IPS-NIHi11 (cell line): ENCODE measurements at places on chromosomes 13 and 19.
A peak's percentile ranks its signal among the peaks of the same experiment; 100 is the strongest.

DNA sequence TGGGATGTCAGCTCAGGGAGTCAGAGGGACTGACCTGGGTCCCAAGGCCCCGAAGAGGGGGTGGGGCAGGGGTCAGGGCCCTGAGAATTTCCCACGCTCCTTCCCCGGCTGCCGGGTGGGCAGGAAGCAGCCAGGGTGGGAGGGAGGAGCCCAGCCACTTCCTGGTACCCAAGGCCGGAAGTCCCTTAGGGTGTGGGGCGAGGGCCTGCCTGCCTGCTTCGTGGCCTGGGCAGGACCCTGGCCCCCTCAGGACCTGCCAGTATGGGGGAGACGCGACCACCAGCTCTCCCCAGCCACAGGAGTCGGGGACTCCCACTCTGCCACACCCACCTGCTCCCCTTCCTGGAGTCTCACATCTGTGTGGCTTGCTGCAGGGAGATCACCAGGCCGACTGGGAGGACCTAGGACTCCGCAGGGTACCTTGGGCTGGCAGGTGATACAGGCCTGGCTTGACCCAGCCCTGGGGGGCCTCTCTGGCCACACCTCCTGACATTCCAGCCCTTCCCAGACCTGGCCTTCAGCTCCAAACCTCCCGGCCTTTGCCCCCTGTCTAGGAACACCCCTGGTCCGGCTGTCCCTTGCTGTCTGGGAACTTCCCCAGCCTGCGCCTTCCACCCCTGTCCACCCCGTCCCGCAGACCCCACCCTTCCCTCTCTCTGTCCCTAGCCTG is 9.8 kb upstream of the CIRBP start:
- peak; percentile 38 for DNase-seq

DNA sequence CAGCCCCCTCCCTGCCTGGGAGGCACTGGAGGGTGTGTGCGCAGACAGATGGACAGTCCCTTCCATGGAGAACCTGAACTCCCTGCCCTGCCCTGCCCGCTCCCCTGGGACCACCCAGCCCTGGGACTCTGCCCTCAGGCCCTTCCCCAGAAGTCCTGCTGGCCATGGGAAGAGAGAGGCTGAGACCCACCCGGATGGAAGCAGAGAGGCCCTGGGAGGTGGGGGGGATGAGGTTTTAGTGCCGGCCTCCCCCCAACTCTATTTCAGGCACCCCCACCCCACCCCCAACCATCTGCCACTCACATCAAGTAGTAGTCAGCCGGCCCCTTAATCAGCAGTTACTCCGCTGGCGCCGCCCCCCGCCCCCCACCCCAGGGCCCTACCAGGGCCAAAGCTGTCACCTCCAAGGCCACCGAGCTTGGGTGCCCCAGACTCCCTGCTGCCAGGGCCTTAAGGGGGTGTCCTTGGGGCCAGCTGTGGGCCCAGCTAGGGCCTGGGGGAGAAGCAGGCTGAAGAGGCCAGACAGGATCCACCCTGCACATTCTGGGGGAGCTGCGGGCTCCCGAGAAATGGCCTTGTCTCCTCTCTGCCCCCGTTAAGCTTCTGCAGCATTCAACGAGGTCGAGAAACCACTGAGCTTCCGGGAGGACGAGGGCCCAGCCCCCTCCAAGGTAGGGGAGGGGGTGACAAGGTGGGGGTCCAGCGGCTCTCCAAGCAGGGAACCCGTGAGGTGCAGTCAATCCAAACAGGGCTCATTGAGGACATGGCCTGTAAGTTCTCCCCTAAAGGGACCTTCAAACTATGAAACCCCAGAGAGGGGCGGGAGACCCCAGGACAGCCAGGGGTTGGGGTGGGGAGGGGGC is 17.4 kb downstream of the NMRK2 start:
- DNase-seq = no peak

DNA sequence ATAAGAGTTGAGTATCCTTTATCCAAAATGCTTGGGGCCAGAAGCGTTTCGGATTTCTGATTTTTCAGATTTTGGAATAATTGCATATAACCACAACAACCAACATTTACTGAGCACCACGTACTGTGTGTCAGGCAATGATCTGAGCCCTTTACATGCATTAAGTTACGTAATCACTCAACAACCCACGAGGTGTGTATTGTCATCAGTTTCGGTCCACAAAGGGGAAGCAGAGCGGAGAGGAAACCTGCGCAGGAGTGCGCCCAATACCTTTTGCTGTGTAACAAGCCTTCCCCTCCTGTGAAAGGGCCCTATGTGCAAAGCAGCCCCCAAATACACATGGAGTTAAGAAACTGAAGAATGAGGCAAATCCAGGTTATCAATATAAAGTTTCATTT is 20.7 kb upstream of the NLRP12 start:
- DNase-seq = no peak

GRCh38 chr13:75762076-75762937 is 126.2 kb downstream of the LMO7 start:
- no peak for DNase-seq

DNA sequence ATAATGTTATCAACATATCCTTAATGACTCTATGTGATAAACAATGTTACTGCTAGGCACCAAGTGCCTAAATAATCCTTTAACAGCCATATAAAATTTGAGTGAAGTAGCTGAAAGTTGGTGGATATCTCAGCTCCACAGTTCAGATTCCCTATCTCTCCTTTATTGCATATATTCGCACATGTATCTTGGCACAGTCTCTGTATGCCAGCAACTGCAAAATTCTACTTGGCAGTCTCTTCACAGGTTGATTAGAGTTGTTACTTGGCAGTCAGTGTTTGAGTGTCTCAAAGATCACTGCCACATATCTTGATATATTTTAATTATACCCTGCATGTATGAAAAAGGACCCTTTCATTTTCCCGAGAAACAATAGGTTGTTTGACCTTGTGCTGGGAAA is 879.3 kb downstream of the OLFM4 start:
- DNase-seq = no peak

DNA sequence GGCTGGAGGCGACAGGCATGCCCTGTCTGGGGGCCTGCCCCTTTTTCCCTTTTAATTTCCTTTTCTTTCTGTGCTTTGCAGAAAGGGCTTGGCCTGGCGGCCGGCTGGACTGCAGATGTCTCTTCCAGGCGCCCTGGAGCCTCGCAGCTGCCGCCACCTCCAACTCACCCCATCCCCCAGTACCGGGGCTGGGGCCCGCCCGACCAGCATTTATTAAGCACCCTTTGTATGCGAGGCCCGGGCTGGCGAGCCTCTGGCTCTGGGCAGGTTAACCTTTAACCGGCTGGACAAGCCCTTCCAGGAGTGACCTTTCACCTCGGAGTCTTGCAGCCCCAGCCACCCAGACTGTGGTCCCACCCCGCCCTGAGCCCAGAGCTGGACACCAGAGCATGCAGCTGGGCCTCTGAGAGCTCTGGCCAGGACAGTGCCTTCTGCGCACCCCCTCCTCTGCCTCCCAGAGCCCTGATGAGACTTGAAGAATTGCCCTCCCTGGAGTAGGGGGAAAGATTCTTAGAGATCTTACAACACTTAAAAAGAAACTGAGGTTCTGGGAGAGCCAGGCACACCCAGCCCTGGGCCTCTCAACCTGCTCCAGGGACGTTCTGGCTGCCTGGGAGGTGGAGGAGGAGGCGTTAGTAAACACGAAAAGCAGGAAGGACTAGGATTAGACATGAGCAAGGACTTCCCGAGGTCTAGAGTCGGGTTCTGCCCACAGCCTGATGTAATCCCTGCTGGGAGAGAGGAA is 1.1 kb upstream of the NR2F6 start:
- DNase-seq = no peak

DNA sequence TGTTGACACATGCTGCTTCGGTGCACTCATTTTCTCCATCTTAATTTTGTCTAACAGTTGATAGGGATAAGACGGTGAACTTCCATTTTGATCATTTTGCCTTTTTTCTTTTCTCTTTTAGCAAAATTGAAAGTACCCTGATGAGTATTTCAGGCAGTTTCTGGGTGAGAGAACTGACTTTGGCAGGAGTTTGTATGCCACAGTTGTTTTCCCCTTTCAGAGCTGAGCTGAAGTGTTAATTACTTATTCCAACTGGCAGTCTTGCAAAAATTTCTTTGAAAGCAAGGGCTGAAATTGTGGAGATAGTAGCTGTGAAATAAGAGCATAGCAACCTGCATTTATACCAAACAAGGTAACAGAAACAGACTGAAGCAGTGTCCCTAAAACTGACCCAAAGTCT is 180.2 kb downstream of the SLITRK5 start:
- no peak for DNase-seq
